ENCODE measurements at places on chromosomes 6 and 20.

GRCh38 chr6:36326356-36326995, 10.2 kb downstream of the BNIP5 start:
- DNase-seq = no peak

DNA sequence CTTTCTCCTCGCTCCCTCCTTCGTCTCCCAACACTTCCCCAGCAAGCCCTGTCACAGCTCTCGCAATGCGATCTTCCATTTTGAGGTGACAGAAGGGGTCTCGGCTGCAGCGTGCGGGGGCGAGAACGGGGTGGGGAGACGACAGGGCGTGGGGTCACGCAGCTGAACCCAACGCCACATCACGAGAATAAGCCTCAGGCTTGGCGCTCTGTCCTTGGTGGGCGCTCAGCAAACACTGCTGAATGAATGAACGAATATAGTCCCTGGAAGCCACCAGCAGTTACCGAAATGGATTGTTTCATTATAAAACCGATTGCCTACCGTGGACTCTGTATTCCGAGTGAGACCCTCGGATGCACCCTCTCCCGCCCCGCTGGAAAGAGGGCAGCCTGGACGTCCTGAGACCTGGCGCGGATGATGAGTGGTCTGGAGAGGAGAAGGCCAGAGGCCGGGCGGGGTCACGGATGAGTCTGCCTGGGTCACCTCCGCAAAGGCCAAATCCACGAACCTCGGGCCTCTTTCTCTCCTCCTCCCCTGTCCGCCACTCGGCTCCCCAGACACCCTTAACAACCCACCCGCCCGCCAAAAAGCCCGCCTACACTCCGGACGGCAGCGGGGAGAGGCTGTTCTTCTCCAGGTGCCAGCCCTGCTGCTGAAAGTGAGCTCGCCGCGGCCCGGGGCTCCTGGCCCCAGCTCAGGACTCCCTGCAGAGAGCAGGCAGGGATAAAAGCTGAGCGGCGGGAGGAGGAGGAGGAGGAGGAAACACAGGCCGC, 3.7 kb downstream of the NRN1 start:
- DNase-seq = no peak

GRCh38 chr6:37783025-37783855, 36.3 kb upstream of the ZFAND3 start:
- no peak for DNase-seq

DNA sequence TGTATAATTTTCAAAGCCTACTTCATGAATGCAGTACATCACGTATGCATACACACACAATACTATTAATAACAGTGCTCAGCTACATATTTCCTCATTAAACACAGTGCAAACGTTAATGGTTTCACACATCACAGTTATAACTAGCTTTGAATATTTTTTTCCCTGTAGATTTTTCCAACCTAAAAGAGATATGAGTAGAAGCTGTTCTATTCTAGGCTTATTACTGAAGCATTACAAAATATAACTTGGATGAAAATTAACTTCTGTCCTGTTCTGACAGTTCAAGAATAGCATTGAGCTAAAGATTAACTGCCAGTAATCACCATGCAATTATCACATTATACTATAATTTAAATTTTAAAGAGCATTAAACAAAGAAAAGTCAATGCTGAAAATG, 6.2 kb downstream of the LMBRD1 start:
- DNase-seq = no peak

DNA sequence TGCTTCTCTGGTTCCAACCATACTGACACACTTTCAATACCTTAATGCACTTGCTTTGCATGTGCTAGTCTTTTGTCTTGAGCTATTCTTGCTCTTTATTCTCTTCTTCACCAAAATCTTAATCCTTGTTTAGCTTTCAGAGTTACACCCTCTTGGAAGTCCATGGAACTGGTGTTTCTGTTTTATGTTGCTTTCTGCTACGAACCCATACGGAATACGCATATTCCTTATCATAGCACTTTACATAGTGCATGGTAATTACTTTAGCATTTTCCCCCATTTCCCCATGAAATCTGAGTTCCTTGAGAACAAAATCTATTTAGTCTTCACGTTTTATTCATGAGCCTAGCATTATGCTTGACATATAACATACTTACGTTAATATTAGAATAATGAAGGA, 270.9 kb downstream of the NKAIN2 start:
- DNase-seq = no peak

DNA sequence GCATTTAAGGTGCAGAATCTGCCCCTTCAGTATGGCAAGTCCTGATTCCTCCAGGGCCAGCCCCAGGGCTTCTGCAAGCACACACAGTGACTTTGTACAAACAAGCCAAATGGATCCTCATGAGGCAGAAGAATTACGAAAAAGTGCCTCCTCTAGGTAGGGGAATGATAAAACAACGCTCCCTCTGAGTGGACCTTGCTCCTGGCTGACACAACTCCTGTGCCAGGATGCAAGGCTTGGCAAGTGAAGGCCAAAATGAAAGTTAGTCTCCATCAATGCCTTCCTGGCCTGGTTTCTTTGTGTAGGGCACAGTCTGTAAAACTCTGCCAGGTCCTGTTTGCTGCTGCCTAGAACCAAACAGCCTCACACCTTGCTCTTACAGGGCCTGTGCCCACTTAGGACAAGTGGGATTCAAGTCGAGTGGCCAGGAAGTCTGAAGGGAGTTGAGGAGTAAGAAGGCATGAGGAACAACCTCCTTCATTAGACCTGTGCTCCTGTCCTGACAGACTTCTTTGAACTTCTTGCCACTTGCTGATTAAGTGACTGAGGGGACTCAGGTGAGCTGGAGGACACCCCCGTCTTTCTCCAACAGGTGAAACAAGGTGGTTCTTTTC, 417.1 kb downstream of the CDC5L start:
- DNase-seq = no peak

DNA sequence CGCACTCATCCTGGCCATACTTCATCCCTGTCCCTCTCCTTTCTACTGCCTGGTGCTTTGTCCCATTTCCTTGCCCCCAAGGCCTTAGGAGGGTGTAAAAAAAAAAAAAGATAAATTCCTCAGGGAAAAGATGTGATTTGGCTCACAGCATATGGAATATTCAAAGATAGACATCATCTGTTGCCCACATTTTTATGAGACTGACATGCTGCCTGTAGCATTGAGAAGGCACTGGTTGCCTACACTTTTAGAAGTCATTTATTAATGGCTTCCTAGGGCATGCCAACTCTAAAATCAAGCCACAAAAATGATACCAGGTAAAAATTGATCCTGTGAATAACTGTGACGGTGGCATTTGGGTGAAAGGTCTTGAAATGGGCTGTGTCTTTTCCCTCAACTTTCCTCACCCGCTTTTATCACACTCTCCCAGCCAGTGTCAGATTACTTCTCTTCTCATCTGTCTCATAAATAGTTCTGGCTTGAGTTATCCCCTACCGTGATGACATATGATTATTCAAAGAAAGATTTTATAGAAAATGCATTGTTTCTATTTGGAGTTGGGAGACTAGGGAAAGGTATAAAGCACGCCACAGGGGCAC, 139.4 kb downstream of the CARMIL1 start:
- no peak for DNase-seq

DNA sequence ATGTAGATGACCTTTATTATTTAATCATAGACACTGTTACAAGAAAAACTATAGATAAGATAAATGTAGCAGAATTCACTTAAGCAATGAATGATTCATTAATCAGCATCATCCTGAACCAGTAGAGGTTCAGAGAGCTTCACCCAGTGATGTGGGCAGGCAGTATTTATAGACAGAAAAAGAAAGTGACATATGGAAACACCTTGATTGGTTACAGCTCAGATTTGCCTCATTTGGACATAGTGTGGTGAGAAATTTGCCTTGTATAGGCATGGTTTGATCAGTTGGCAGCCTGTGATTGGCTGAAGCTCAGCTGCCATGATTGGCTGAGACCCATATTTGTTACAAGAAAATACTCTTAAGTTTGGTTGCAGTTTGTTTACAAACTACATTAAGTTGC, 4.6 kb downstream of the C6orf58 start:
- DNase-seq = no peak

DNA sequence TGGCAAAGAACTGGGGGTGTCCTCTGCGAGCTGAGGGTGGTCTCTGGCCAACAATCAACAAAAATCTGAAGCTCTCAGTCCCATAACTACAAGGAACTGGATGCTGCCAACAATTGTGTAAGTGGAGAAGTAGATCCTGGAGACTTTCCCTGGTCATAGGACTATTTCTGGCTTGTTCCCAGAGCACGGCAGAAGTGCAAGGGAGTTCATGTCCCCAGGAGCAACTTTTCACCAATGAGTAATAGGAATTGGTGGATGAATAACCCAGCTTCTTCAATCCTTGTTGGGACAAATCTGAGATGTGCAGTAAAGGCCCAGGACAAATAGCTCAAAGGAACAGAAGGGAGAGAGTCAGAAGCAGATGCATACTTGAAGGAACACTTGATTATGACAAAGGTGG, 95.5 kb downstream of the QRSL1 start:
- no peak for DNase-seq

DNA sequence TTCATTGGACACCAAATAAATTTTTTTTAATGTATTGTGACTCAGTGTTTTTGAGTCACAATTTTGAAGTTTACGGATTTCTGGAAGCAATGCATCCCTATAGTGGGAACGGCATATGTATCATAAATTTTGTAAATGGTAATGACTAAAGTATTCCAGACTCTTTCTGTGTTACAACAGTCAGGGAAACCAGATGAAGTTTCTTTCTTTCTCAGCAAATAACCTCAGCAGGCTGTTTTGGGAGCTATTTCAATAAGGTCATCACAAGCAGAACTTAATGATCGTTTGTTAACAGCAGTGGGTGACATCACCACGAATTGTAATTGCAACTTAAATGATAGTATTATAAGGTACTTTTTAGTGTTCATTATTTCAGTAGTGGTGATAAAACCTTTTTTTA, 52.0 kb downstream of the HIVEP1 start:
- DNase-seq = no peak

DNA sequence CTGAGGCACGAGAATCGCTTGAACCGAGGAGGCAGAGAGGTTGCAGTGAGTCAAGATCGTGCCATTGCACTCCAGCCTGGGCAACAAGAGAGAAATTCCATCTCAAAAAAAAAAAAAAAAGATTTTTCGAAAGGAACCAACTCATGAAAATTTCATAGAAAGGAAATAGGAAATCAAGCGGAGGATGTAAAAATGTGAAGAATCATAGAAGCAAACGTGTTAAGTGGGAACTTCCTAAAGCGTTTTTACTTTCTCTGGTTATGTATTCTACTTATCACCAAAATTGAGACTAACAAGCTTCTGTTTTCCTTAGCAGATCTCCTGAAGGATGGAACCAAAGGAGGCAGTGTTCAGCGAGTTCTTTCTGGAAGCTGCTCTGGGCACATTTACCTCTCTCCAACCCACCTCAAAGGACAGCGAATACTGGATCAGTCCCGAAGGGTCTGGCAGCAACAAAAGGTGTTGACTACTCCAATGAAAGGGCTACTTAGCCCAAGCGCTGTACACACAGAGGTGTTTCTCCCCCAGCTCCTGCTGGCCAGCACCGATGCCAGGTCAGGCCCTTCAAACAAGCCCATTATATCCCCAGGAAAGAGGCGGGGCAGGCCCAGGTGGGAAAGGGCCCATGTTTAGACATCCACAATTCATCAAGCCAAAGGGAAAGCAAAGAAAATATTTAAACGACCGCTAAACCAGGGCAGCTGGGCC, 327.5 kb upstream of the JARID2 start:
- DNase-seq = no peak

DNA sequence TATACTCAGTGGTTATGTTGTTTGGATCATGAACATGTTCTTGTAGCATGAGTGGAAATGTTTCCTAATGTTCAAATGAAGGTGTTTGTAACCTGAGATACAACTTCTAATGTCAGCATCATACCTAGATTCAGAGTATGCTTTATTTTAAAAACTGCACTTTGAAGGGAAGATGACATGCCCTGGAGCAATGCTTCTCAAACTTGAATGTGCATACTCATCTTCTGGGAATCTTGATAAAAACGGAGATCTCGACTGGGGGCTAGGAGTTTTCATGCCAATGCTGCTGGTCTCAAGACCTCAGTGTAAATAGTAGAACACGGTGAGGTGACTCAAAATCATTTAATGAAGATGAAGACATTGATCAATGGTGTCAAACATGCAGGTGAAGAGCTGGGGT, 440.0 kb upstream of the NOX3 start:
- DNase-seq = no peak

GRCh38 chr20:45890077-45890984, 677 bp downstream of the NEURL2 start:
- DNase-seq = peak; percentile 36

GRCh38 chr6:105483492-105483891, 80.6 kb upstream of the PREP start:
- DNase-seq = no peak

- DNase-seq = no peak
Observed at GRCh38 chr20:64119681-64120341, 12.4 kb upstream of the NPBWR2 start.

- no peak for DNase-seq
Observed at GRCh38 chr20:10718661-10719060, 44.9 kb upstream of the JAG1 start.

- DNase-seq = no peak
Observed at GRCh38 chr6:73308712-73309534, 45.2 kb downstream of the DPPA5 start.

DNA sequence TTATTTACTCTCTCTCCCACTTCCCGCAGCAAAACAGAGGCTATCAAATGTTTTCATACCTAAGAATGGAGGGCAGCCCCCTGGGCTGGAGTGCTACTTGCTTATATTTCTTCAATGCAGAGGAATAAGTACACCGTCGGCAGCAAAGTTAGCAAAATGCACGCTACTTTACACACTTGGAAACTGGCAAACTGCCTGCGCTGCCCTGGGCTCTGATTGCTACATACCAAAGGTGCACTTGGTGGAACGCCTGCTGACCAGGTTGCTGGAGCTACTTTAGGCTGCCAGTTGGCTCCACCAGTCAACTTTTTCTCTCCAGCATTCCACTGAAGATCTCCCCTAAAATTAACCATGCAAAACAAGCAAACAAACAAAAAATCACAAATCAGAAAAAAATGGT, 62.4 kb downstream of the PRSS35 start:
- DNase-seq = no peak

DNA sequence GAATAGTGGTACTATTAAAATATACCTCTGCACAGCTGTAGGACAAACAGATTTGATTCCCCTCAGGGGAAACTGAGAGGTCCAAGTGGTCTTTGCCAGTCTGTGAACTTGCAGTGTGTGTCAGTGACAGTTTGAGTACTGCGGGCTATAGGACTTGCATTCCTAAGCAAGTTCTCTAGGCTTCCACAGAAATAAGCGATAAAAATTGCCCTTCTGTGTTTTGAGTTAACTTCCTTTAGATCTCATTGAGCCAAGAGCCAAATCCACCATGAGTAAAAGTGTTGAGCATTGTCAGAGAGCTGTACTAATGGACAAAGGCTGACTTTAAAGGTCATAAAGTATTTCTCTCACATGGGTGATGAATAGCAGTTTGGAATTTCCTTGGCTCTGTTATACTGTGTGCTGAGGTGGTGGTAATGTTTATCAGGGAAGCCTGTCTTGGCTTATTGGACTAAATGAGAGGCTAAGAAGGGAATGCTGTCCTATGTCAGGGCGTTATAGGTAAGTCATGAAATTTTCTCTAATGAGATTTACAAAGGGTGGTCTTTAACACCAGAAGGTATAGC, 122.6 kb upstream of the MAP3K7 start:
- no peak for DNase-seq

Measured in bone marrow (tissue), 2 donors.